ENCODE measurements at places on chromosomes 4 and X.

- DNase-seq, result peak; percentile 58
Measured at GRCh38 chr4:139223682-139224317, 46.8 kb upstream of the ELF2 start.

GRCh38 chr4:57329279-57329678, 219.1 kb upstream of the IGFBP7 start:
- DNase-seq, result no peak

- no peak for DNase-seq
Measured at GRCh38 chrX:11367609-11368430, 74.6 kb downstream of the AMELX start.

DNA sequence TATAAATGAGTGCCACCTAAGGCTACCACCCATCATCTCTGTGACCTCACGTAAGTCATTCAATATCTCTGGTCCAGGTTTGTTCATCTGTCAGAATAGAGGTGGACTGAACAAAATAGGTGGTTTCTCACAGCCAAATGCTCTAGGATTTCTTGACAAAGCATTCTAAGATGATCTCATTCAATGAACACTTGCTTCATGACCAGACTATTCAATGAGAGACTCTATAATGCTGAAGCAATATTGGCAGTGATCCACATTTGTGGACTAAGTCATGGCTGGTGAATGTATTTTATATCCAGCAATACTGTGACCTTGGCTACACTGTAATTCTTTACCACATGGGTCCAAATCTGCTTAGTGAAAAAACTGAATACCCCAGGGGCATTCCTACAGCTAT, 37.9 kb downstream of the LDB2 start:
- peak; percentile 96 for DNase-seq

GRCh38 chrX:135484641-135485289, 35.7 kb upstream of the INTS6L start:
- DNase-seq, result peak; percentile 28

DNA sequence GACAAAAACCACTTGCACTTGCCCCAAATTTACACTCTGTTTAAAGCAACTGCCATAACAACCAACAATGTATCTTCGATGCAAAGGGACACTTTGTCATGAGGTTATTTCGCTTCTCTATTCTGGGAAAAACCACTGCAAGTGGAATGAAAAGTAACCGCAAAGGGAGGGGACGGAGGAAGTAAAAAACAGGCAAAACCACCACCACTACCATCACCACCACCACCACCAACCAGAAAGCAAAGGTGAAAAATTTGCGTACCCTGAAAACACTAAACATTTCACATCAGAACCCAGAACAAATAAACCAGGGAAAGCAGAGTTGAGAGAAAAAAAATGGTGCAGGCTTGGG, 1.2 kb upstream of the N4BP2 start:
- no peak for DNase-seq

DNA sequence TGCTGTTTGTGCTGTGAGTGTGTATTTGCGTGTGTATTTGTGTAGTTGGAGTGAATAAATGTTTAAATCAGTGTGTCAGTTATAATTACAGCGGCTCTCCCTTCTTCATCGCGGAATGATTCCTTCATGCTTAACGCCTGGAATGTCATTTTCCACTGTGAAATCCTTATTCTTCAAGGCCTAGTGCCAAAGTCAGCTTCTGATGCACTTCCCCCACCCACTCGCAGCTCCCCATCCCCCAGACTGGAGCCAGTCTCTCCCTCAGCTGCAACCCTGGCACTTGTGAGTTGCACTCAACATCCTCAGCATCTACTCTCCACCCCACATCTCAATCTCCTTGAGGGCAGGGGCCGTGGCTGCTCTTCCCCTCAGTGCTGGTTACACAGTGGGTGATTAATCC, 583.0 kb downstream of the BCOR start:
- peak; percentile 26 for DNase-seq

GRCh38 chr4:106366026-106366425, 2.6 kb downstream of the GIMD1 start:
- DNase-seq, result peak; percentile 80

- no peak for DNase-seq
Measured at GRCh38 chrX:110036162-110037033, 33.5 kb downstream of the TMEM164 start.

DNA sequence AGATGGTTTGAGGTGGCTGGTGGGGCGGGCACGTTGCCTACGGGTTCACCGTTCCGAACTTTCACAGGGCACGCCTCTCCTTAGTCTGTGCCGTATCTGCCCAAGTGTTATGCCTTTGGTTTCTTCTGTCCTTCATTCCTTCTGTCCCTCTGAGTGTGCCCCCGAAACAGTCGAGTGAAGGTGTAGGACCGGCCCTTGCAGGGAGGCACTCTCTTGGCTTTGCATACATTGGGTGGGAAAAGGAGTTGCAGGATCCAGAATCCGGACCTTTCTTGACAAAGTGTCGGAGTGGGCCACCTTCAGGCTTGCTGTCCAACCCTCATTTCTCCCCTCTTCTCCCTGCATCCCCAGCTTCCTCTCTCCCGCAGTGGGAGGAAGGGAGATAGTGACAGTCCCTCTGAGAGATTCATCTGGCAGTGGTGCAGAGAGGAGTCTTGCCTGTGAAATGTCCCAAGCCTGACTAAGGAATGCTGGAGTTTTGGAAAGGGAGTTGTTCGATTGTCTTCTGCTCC, 569 bp downstream of the ARFIP1 start:
- DNase-seq, result peak; percentile 54

DNA sequence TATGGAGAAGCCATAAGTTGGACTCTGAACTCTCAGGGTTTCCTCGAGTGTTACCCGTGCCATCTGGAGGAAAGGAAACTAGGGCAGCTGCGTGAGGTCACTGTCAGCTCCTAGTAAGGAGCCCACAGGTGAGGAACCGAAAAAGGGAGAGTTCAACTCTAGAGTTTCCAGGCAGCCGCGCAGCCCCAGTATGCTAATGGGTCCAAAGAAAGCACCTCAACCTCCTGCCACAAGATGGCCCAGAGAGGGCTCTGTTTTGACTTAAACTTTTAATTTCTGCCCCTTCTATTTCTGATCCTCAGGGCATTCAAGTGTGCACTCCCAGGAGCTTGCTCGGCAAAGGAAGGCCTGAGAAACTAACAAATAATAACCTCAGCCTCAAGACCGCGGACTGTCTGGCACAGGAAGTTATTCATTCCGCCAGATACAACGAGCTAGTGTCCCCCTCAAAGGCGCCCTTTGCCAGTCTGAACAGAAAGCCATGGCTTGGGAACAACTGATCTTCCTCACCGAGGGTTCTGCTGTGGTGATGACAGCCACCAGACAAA, 13.9 kb downstream of the SCARB2 start:
- DNase-seq, result no peak

GRCh38 chr4:61866378-61867030, 666.4 kb downstream of the ADGRL3 start:
- DNase-seq, result no peak

GRCh38 chr4:826508-827208, 729 bp upstream of the CPLX1 start:
- no peak for DNase-seq

DNA sequence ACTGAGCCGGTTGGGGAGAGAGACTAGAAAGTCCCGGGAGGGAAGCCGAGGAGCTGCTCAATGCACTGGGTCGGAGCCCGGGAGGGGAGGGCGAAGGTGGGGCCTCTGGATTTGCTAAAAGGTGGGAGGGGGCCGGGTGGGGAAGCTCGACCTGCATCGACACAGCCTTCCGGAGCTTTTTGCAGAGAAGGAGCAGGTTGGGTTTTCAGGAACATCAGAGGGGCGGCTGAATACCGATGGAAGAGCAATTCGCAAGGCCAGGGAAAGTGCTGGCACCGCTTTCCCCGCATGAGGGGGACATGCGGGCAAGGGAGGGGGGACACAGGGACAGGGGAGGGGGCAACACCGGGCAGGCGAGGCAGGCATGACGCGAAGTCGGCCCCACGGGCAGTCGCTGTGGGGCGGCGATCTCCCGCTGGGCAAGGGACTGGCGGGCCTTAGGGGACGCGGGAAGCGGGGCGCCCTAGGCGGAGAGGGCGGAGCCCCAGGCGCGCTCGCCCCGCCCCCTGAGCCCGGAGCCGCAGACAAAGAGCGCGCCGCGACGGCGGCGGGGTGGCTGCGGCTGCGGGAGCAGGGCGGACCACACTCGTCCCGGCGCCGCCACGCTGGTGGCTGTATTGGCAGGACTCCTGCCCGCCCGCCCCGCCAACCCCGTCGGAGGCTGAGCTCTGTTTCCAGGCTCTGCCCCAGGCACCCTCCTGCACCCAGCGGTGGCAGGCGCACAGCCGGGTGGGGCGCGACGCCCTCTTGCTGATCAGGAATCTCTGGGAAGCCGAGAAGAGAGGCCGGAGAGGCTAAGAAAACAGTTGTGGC, 11.6 kb downstream of the PDZD4 start:
- peak; percentile 34 for DNase-seq

DNA sequence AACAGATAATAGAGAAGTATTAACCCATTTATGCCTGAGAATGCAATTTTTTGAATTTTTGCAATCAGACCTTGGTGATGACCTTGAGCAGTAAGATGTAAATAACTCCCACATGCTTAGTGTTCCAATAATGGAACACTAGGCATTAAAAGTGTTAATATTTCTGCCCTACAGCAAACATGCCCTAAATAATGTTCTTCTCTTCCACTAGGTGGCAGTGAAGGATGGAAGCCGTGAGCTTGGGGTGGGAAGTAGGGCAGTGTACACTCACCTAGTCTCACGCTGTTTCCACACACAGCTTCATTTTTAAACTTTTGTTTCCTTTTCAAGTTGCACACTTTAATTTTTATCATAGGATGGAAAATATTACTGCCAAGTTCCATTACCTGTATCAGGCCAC, 613.1 kb upstream of the HS3ST1 start:
- DNase-seq, result no peak

DNA sequence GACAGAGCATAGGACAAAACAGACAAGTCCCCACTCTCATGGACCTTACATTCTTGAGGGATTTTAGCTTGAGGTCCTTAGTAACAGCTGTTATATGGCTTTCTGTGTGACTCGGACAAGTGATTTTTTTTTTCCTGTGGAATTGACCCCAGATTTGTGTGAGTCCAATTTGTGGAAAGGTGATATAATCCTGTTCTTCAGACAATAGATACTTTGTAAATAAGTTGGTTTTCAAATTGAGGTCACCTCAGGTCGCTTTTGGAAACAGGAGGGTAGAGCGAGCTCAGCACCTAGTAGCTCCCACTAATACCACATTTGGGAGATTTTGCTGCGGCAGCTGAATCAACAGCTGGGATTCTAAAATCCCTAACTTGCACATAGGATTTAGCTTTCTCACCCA, 1008.8 kb downstream of the ADGRL3 start:
- no peak for DNase-seq

DNA sequence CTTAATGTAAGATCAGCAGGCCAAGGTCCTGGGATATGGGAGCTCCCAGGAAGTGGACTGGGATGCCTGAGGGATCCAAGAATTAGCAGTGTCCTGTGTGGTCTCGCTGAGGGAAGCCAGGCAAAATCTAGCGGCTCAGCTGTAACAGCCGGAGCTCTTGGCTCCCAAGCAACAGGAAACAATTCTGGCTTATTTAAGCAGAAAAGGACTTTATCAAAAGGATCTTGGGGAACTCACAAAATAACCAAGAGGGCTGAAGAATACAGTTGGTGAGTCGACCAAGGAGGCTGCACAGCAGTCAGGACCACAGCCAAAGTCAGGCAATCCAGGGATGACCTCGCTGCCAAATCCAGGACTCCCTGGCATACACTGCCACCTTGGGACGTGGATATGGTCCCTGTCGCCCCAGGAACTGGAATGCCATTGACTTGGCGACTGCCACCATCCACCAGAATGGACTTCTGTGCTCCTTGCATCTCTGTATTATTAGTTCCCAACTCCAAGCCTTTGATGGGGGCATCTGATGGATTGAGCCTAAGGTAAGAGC, 165.3 kb upstream of the BCOR start:
- DNase-seq, result peak; percentile 52

DNA sequence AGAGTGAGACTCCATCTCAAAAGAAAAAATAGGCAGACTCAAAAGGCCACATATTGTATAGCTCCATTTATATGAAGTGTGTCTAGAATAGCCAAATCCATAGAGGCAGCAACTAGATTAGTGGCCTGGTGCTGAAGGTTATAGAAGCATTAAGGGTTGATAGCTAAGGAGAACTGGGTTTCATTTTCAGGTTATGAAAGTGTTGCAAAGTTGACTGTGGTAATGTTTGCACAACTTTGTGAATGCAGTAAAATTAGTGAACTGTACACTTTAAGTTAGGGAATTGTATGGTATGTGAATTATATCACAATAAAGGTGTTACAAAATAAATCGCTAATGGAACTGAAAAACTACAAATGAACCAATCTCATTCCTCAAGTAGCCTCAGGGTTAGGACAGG, 28.3 kb downstream of the TXLNG start:
- no peak for DNase-seq

DNA sequence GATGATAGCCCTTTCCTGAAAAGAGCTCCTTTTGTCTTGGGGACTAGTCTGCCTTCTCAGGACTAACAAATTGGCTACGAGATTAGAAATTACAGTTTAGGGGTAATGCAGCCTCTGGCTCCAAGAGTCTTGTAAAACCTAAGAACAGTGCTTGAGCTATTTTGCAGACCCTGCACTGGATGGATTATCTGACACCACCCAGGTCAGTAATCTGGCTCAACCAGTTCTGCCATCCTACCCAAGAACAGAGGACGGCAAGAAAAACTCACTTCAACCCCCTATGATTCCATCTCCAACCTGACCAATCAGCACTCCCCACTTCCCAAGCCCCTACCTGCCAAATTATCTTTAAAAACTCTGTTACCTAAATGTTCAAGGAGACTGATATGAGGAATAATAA, 225.1 kb downstream of the FAM47A start:
- DNase-seq, result no peak

- peak; percentile 16 for DNase-seq
Measured at GRCh38 chrX:104137496-104137895, 19.3 kb downstream of the SLC25A53 start.

DNA sequence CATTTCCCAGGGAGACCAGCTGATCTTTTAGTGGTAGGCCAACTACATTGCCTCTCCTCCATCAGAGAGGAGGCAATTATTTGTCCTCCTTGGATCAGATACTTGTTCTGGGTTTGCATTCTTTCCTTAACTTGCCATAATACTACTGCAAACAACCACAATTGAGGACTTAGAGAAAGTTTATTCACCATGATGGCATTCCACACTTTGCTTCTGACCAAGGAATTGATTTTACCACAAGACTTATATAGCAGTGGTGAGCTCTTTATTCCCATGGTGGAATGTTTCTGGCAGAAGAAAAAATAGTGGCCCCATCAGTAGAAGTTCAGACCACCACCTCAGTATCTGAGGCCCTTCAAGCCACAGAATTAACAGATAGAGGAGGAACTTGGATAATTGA, 123.9 kb upstream of the PPP3CA start:
- DNase-seq, result no peak

DNA sequence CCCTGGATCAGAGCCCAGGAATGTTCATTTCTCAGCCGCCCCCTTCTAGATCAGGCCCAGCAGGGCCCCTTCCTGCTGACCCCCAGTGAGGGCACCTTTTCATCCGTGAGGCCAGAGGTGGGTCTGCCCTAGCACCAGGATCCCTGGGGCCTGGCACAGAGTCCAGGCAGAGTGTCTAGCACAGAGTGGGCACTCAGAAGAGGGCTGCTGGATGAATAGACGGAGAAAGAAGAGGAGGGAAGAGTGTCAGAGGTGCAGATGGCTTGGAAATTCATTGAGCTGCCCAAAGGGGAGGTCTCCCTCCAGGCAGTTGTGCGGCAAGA, 106.5 kb downstream of the CPZ start:
- DNase-seq, result no peak

All from fibroblast of skin of back (primary cell).